ENCODE measurements at places on chromosomes 4 and X.

- no peak for DNase-seq
Observed at GRCh38 chr4:17535906-17536305, 20.9 kb downstream of the CLRN2 start.

DNA sequence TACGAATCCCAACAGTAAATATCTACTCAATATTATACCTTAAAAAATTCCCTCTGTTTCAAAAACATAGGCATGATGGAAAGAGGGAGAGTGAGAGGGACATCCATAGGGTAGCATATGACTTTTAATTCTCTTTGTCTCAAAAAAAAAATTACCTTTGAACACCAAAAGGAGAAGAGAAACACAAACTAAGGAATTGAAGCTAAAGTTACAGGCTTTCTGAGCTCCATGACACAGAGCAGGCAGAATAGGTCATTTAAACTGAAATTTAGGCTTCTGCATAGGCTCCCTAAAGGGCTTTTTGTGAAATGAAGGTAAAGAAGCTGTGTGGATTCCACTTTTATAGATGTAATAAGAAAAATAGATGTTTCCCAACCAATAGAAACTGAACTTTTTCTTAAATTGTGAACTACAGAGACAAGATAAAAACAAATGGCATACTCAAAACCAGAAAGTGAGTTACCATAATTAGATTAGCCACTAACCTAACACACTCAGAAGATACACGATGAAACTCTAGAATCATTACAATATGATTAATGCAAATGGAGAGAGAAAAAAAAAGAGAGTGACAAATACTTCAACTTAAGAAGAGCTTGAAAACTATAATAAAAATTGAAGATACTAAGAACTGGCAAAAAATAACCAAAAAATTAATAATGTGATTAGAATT lies 584.6 kb downstream of the GABRG1 start:
- DNase-seq = no peak

DNA sequence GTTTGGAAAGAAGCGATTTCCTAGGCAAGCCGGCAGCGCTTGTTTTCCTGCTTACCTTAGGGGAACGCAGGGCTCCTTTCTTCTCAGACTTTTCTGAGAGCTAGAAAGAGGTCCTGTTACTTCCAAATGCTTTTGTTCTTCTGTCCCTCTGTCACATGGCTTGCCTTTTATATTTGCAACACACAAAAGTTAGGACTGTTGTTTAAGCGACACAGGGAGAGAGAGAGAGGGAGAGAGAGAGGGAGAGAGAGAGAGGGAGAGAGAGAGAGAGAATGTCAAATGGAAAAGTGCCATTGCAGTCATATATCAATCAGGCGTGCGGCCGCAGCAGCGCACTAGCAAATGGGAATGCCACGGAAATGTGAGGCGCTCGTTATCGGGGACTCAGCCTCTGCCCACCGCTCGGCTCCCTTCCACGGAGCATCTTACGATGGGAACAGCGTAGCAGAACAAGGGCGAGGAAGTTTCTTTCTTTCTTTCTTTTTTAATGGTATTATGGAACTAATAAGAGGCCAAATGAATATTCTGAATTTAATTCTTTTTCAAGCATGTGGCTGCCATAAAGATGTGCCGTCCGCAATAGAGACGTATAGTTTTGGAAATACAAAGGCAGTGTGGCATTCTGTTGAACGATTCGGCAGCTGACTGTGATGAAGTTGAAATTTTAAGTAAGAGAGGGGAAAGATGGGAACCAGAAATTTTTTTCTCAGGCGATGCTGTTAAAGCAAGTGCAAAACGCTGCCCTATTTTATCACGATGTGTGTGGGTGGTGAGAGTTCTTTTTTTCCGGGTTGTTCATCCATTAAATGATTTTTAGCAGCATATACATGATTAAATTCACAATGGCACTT lies at the start of gene NDP:
Gene NDP, minus strand, starts transcription at position 142 of the 851 bp plus-strand sequence. CDS start 14,745 bp downstream, outside the sequence.
- no peak for DNase-seq

- peak; percentile 53 for DNase-seq
Observed at GRCh38 chrX:110317820-110318663, at the start of gene AMMECR1. Gene AMMECR1 (minus strand): TSS chrX:110318085. CDS start chrX:110318071, 14 bp downstream.

DNA sequence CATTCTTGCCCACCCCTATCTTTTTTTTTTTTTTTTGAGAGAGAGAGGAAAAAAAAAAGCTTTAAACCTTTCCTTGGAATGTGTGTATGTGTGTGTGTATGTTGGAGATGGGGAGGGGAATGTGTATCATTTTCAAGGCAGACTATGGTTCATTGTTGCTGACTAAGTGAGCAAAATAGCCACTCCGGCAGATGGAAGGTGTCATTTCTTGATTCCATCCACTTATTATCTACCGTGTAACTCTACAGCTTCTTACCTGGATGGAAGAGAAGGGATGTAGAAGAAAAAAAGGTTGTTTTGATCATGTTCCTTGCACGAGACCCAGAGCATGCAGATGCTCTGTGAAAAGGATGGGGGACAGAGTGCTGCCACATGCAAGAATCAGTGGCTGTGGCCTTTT lies 5.9 kb upstream of the GK2 start:
- no peak for DNase-seq

Data from NCI-H2081 treated with DMSO at 0.1 percent for 48 hours (cell line).